ENCODE measurements at places on chromosomes 5 and 9. TPM values are rescaled to one million over a fixed set of nuclear protein-coding genes. Genes with fewer than 3 reads are reported as not detected.

Gene STK32A
- total RNA-seq: under 0.01 TPM

DNA sequence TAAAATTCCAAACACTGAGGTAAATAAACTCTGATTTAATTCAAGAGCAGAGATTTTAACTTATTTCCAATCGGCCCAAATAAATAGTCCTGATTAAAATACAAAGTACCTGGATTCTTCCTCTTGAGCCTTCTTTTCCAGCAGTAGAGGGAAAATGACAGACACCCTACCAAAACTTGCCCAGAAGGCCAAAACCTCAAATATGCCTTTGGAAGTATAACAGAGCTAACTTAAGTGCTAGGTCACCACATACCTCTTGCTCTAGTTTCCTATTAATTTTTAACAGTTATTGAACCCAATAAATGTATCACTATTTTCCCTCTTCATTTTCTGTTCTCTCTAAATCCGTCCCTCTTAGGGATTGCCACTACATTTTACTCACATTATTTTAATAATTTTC lies 1.4 kb downstream of the BAAT start:
- no peaks in the 10 kb centered on the region for H3K4me1 ChIP-seq
- H3K27ac ChIP-seq: no peak overlapping the region
- no peaks in the 10 kb centered on the region for H3K27me3 ChIP-seq
- no peak overlapping the region for H3K4me3 ChIP-seq

DNA sequence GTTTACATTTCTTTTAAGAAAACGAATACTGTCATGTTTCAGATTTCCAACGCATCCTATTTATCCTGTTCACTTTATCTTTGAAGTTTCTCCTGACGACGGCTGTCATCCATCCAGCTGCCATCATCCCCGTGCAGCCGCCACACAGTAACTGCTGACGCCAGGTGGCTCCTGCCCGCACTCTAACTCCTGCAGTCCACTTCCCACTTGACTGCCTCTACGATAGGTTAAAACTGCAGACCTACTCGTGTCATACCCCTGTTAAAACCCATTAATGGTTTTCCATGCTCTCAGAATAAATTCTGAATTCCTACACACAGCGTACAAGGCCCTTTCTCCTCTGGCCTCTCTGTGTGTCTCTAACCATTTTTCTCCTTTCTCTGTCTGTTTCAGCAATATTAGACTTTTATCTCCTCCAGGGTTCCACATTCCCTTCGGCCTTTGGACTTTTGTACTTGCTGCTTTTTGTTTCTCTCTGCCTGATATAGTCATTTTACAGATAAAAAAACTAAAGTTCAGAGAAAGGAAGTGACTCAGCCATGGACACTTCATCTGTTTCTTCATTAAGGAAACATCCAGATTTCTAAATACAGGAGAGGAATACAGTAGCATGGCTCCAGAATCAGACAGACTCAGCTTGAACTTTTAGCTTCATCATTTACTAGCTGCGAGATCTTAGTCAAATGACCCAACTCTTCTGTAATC lies 84.9 kb downstream of the ADAMTS12 start:
- H3K4me3 ChIP-seq: peak overlapping the region; percentile 19
- H3K4me1 ChIP-seq: peaks cover 21% of the 10 kb centered on the region
- no peaks in the 10 kb centered on the region for H3K27me3 ChIP-seq
- no peaks in the 10 kb centered on the region for H3K36me3 ChIP-seq

- no peak for DNase-seq
- H3K4me3 ChIP-seq: no peak overlapping the region
- peaks cover 6% of the 10 kb centered on the region for H3K4me1 ChIP-seq
- no peaks in the 10 kb centered on the region for H3K36me3 ChIP-seq
These were observed 290.2 kb upstream of the KLF4 start for GRCh38 chr9:107779731-107780130.

DNA sequence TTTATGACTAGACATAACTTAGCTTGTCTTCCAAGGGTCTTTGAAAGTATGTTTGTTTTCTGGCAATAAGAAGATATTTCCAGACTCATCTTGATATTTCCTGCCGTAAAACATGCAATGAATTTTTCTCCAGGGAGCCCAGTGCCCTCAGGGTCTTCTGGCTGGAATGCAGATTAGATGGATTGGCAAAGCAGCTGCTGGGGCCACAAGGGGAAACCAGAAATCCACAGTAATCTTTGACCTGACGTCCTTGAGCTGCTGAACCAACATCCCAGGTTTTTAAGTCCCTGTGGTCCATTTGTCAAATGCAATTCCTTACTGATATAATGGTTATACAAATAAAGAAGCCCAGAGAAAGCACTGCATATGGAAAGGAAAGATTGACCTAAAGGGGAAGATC lies 93.0 kb downstream of the THBS4 start:
- no peaks in the 10 kb centered on the region for H3K4me1 ChIP-seq
- H3K27ac ChIP-seq: no peak overlapping the region
- H3K4me3 ChIP-seq: no peak overlapping the region
- peaks cover 4% of the 10 kb centered on the region for H3K27me3 ChIP-seq
